ENCODE measurements at places on chromosomes 11 and 22.

- DNase-seq, result no peak
Measured at GRCh38 chr11:113389272-113389671, 1.7 kb downstream of the ANKK1 start.

DNA sequence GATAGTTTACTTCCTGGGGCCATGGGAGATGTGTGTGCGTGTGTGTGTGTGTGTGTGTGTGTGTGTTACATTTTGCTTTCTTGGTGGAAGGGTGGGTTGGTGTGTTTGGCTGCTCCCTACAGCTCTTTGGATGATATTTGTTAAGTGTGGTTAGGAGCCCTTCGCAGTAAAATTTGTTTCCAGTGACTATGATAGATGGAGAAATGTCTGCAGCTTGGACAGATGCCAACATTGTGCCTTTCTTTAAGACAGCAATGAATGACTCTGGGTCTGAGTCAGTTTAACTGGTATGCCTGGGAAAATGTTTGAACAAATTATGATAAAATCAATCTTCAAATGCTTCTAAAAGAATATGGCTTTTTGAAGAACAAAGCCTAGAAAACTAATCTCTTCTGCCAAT lies 102.7 kb upstream of the TRPC6 start:
- DNase-seq, result no peak

DNA sequence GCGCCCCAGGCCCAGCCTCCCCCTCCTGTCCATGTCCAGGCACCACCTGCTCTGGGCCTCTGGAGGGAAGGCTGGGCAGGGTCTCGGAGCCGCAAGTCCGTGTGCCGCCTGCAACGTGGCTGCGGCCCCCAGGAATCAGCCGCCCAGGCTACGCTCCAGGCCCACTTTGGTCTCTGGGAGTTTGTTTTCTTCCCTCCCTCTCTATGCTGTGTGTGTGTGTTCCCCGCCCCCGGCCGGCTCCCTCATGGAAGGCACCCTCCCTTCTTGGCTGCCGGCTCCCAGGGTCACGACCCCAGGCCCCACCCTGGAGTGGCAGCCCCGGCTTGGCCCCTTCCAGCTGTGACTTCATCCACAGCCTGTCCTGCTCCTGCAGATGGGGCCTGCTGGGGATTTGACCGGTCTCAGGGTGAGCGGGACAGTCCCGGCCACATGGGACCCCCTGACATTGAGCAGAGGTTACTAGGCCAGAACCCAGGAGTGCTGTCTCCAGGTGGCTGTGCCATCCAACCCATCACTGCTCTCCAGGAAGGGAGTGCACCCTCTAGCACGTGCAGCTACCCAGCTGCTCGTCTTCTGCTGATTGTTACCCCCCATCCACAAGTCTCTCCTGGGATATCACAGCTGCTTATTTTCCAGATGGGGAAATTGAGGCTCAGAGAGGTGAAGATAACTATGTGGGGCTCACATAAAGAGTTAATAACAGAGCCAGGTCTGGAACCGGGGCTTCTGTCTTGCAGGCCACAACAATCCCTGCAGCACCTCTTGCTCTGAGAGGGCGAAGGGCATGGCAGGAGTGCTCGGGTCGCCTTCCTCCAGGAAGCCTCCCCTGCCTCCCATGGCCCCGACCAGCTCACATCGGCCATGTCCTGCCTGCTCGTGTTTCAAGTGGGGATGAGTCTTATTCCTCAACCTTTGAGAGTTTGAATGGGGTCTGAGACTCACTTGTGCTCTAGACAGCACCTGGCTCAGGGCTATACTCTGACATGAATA lies 2.8 kb upstream of the LIF start:
- no peak for DNase-seq

GRCh38 chr11:129895126-129896041 lies at the start of gene NFRKB:
Gene NFRKB (minus strand): TSS chr11:129895578. CDS start chr11:129892849, 2,729 bp downstream.
- DNase-seq, result peak; percentile 91

GRCh38 chr22:49155039-49155769 lies 672.5 kb downstream of the BRD1 start:
- DNase-seq, result no peak

DNA sequence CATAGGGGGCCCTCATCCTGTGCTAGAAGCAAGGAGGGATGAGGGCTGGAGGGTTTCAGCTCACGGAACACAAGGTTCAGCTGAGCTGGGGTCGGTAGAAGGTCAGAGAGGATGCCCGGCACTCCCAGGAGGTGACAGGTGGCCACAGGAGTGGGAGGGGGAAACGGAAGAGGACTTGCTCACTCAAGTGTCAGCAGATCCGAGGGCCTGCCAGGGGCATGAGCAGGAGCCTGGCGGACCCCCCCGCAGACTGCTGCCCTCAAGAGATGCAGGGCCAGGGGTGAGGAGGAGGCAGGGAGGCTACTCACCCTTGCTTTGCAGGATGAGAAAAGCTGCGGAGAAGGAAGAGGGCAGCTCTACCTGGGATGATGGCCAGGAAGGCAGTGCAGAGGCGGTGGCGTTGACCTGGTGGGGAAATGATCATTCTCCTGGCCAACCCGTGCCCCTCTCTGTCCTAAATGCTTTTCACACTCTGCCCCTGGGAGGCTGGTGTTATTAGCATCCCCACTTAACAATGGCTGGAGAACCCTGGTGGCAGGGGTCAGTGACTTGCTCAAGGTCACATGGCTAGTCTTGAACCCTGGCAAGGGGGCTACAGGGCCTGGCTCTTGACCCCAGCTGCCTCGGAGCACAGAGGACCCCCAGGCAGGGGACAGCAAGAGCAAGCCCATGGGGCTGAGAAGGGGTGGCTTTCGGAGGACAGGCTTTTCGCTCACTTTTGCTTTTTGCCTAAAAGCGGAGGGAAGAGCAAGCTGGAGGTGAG lies 30.1 kb upstream of the CSNK1E start:
- no peak for DNase-seq

DNA sequence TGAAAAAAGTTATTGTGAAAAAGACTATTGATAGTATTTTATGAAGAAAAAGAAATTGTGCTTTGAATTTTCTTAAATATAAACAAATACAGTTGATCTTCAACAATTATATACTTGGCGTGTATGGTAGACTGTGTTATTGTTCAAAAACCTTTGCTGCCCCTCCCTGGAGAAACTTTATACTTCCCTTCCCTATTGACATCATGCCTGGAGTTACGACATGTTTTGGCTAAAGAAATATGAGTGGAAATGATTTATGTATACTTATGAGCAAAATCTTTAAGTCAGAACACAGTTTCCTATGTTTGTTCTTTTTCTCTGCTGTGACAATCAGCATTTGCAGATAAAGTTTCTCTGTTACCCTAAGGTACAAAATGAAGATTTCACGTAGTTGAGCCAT lies 243.8 kb downstream of the TMEM135 start:
- DNase-seq, result no peak

DNA sequence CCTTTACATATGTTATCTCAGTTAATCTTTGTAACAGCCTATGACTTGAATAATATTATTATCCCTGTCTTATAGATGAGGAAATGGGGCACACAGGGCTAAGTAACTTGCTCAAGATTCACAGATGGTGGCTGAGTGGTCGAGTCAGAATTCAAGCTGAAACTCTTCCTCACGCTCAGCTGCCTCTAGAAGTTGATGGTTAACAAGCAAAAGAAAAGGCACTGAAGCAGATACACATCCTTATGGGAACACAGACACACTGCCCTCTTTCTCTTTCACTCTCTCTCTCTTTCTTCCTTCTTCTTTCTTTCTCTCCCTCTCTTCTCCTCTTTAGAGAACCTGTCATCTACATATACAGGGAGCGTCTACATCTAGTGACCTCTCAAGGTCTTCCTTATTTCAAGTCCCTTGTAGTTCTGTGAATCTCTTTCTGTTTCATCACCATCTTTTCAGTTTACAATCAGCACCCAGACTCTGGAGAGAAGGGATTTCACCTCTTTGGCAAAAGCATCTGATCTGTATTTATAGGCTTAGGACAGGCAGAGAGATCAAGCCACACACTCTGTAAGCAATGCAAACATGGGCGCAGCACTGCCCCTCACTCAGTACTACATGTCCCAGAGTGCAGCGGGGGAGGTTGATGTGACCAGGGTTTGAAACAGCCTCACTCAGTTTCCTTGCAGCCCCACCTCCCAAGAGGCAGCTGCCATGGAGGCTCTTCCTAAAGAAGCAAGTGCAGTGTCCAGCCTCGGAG lies 75.7 kb downstream of the GRAMD1B start:
- no peak for DNase-seq

DNA sequence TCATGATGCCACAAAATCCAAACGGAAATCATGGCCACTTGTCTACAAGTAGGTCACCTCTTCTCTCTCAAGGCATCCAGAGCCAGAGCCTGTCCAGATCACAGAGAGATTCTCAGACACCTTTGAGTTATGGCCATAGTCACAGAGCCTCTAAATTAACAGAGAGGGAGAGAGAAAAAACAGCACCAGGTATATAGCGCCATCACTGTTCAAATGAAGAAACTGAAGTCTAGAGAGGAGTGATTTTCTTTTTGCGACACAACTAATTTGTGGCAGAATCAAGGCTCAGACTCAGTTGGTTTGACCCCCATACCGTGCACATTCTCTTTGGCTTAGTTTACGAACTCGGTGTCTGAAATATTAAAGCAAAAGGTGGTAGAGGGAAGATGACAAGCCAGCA lies 512.9 kb downstream of the NTM start:
- no peak for DNase-seq

GRCh38 chr11:57482782-57483561 lies 22.6 kb downstream of the RTN4RL2 start:
- DNase-seq, result peak; percentile 72

DNA sequence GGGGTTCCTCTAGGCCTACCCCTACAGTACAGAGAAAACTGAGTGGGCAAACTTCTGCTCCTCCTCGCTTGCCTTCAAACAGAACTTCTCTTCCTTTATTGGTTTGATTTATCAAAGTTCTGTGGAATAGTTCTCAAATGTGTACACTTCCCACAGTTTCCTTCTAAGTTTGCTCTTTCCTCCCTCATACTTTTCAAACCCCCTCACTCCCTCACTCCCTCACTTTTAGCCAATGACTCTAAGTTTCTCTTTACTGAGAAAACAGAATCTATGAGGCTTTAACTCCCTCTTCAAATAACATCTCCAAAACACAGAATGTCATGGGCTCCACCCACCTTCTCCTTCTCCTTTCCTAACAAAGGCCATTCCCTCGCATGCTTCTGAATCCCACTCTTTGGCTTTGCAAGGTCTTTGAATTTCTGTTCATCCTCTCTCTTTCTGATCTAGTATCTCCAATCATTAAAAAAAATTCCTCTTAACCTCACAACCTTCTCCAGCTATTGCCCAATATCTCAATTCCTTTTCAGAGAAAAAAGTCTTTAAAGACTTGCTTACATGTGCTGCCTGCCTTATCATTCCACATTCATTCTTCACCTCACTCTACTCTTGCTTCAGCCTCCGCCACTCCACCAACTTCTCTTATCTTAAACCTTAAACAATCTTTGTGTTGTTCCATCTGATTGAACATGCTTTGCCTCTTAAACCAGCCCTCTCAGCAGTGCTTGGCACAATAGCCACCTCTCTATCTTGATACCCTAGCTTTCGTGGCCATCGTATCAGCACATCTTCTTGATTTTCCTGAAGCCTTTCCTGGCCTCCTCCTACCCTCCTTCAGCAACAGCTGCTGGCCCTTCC lies 57.2 kb downstream of the DDI1 start:
- no peak for DNase-seq

- DNase-seq, result no peak
Measured at GRCh38 chr22:31081963-31082605, 966 bp downstream of the SMTN start.

DNA sequence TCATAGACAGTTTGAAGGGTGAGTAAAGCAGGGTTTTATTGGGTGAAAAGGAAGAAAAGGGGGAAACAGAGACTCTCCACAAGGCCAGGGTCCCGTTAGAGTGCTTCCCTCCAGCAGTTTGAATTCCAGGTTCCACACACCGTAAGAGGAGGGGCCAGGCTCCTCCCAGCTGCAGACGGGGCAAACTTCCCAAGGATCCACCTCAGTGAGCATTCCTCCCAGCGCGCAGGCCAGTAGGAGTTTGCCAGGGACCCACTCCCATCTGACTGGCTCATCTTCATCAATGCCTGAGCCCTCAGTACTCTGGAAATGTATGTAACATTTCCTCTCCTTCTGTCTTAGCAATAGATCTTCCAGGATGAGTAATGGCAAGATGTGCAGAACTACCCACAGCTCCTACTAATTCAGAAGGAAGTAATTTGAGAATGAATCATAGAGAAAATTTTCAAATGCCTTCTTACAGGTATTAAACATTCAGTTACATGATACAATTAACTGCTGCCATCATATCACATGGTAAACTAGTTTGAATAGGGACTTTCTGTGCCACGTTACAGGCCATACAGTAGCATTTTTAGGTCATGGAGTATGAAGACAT lies 34.0 kb upstream of the TRPC6 start:
- no peak for DNase-seq

DNA sequence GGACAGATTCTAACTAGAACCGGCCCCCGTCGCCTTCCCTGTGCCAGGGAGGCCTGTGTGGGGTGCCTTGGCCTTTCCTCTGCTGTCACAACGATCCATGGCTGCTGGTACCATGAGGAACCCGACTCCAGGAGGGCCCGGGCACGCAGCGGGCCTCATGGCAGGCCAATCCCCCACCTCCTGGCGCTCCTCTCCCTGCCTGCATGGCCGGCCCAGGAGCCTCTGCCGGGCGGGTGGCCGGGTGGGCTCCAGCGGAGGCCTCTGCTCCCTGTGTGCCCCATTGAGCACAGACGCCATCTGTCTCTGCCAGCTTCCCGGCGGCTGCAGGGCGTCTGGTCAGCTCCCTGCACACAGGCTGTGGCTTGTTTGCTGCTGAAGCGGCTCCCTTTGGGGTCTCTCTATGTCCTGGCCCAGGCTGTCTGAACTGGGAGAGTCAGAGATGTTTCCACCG lies 86.5 kb downstream of the MYEOV start:
- no peak for DNase-seq

DNA sequence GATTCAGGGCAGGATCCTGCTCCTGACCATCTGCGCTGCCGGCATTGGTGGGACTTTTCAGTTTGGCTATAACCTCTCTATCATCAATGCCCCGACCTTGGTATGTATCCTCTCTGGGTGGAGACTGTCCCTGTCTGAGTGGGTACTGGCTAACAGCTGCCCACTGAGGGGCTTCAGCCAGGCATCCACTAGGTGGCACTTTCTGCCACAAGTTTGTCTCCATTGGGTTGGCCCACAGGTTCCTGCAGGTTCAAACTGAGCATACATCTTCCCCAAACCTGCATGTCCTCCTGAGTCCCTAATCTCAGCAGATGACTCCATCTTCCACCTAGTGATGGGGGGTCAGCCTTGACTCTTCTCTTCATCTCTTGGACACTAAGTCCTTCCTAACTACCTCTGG lies 4.4 kb downstream of the SLC2A11 start:
- no peak for DNase-seq

DNA sequence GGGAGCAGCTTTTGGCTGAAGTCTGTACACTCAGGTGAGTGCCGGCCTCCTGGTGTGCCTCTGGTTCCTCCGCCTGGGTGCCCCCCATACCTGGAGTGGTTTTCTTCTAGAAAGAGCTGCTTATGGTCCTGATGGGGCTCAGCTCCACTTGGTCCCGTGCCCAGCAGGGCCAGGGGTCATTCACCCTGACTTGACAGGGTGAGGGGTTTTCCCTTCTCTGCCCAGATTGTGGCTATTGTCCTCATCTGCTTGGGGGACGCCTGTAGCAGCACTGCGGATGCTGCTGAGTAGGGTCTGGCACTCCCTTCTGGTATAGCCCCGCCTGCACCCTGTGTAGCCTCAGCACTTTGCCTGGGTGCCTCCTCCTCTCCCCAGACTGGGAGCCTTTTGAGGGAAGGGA lies 8.2 kb downstream of the OMP start:
- DNase-seq, result no peak
